ENCODE measurements at places on chromosomes 4 and X.

- no peak for DNase-seq
Measured at GRCh38 chrX:118655561-118656246, 71.7 kb upstream of the IL13RA1 start.

DNA sequence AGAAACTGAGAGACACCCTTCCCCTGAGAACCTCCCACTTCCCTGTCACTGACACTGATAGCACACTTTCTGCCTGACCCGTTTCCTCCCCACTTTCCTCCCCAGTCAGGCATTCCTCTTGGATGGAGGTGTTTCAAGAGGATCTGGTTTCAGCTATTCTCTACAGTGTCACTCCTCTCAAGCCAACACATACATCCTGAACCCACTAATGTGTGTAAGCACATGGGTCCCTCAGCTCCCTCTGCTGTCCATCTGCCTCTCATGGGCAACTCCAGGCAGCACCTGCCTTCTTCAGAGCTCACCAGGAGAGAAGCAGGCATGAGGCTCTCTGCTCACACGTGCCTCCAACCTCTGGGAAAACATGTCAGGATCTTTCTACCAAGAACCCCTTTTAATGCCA is 207.6 kb downstream of the NAF1 start:
- DNase-seq, result peak; percentile 26

DNA sequence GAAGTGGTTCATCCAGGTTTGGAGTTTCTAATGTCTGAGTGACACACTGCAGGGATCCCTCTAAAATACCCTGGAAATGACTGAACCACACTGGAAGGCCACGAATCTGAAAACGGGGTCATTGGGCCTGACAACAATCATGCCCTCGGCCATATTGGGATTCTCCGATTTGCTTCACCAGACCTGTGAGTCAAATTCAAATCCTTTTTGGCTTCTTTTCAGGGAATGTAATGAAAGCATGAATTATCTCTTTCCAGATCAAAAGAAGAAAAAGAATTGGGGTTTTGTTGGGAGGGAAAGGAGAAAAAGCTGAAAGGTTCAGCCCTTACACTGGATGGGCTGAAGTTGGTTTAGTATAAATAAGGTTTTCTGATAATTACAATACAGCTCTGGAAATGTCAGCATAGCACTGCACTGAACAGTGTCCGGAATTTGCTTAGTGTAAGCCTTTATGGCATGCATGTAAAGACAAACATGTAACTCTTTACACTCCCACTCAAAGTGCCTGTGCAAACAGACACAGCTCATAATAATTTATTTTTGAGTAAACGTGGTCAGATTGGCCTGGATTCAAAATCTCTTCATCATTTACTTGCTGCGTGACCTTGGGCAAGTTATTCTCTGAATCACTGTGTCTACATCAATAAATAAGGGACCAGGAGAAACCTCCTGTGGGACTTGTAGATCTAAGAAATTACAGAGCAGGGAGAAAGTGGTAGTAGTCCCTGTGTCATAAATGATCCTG is 21.4 kb downstream of the CT47C1 start:
- no peak for DNase-seq

DNA sequence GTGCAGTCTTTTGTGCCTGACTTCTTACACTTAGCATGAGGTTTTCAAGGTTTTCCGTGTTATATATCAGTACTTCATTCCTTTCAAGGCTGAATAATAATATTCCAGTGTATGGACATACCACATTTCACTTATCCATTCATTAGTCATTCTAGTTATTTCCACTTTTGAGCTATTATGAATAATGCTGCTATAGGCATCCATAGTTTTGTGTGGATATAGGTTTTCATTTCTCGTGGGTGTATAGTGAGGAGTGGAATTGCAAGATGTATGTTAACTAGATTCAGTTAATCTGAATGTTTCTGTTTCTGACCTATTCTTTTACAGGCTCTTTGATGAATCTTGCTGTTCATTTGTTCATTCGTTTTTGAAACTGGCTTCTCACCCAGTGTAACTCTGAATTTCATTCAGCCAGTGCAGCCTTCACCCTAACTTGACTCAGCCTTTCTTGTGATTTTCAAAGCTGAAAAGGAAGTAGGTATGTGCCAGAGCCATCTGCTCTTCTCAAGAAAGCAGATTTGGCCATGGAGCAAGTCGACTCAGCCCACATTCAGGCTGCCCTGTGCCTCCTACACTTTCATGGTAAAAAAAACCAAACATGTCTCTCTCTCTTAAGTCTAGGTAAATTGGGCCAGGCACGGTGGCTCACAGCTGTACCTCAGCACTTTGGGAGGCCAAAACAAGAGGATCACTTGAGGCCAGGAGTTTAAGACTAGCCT is 56.3 kb upstream of the NOCT start:
- DNase-seq, result no peak

GRCh38 chr4:142585411-142585810 is 260.7 kb downstream of the INPP4B start:
- DNase-seq, result no peak

DNA sequence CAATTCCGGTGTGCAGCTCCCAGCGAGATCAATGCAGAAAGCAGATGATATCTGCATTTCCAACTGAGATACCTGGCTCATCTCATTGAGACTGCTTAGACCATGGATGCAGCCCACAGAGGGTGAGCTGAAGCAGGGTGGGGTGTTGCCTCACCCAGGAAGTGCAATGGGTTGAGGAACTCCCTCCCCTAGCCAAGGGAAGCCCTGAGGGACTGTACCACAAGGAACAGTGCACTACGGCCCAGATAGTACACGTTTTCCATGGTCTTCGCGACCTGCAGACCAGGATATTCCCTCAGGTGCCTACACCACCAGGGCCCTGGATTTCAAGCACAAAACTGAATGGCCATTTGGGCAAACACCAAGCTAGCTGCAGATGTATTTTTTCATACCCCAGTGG is 150.0 kb downstream of the TET2 start:
- DNase-seq, result no peak

- DNase-seq, result no peak
Measured at GRCh38 chr4:153114771-153115321, 89.4 kb upstream of the TRIM2 start.

- DNase-seq, result no peak
Measured at GRCh38 chr4:98937986-98938720, 9.2 kb upstream of the EIF4E start.

- DNase-seq, result no peak
Measured at GRCh38 chrX:2327423-2327822, 173.4 kb downstream of the DHRSX start.

- no peak for DNase-seq
Measured at GRCh38 chrX:11188664-11189063, 77.5 kb downstream of the HCCS start.

All from NAMALWA (cell line).